NCI-H2081 (cell line): ENCODE measurements at places on chromosomes 3 and 15.

GRCh38 chr3:38150780-38151528 is 12.5 kb downstream of the MYD88 start:
- DNase-seq: no peak

- DNase-seq: no peak
Measured at GRCh38 chr3:160792540-160792939, 36.5 kb downstream of the PPM1L start.

DNA sequence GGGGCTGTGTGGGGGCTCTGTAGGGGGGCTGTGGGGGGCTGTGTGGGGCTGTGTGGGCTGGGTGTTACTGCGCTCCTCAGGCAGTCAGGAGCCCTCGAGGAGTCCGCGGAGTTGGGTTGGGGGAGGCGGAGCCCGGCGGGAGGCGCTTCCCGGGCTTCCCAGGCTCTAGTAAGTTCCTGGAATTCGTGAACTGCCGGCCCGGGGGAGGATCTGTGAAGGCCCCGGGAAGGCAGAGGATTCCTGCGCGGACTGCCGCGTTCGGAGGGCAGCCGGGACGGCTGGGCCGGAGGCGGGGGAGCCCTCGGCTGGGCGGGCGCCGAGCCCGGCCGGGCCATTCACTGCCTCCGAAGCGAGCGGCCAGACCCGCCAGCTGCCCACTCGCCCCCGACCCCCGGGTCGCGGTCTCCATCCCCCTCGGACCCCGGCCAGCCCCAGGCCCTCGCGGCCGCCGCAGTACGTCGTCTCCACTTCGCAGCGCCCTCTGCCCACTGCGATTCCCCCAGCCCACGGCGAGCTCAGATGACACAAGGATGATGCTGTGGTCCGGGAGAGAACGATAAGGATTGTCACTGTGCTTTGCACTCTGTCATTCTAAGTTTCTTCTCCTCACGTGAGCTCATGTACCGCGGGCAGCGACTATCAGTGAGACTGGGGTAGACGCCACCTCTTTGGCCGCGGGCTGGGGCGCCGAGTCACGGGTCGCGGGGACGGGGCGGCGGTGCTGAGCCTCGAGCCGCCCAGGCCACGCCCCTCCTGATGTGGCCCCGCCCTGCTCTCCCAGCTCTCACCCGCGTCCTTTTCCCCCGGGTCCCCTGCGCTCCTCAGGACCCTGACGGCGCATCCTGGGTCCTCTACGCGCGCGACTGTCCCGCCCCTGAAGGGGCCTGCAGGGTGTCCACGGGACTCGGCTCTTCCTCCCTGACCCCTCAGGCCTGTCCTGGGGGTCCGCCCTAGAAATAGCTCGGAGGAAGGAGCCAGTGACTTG is 65.3 kb downstream of the KLF13 start:
- peak; percentile 31 for DNase-seq

- peak; percentile 12 for DNase-seq
Measured at GRCh38 chr15:101489237-101489598, 289 bp downstream of the PCSK6 start.

DNA sequence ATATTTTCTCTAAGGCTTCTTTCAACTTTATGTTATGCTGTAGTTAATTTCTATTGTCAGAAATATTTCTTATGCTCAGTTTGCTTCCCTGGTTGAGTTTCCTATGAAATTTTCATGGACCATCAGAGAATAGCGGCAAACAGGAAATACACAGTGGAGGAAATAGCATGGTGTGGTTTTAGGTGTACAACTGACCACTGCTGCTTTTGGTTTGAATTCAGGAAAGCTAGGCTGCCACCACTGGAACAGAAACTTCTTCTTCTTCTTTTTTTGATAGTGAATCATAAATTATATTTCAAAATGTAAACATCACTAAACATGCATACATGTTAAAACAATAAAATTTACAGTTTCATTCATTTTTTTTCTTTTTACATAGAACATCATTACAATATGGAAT is 316.6 kb upstream of the TGFBR2 start:
- DNase-seq: no peak

- DNase-seq: no peak
Measured at GRCh38 chr3:146865175-146865755, 260.1 kb upstream of the PLSCR5 start.

- peak; percentile 77 for DNase-seq
Measured at GRCh38 chr3:149808209-149808829, 4.7 kb upstream of the RNF13 start.

DNA sequence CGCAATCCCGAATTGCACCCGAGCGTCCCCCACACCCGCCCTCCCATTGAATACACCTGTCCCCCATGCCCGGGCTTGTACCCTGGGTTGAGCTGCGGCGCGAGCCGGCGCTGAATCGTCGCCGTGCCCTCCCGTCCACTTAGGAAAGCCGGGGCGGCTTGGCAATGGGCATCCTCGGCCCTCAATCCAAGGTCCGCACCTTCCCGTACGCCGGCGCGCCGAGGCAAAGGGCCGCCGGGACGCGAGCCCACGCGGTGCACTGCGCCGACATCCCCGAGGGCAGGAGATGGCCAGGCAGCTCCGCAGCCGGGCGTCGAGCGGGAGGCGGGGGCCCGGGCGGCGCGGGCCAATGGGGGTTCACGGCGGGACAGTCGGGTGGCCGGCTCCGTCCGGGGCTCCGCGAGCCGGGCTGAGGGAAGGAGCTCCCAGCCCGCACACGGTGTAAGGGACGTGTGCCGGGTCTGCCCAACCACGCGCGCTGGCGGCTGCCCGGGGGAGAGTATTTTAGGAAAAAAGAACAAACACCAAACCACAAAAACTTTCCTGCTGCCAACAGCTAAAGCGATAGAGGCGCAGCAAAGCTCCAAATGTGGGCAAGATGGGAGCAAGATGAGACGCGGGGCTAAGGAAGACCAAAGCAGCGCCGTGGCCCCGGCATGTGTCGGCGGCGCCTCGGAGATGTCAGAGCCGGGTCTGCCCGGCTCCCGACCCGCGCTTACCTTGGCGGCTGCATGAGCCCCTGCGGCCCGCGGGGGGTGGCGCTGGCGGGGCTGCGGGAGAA is 621 bp downstream of the RGMA start:
- DNase-seq: no peak

- no peak for DNase-seq
Measured at GRCh38 chr3:170419557-170420087, 954 bp downstream of the CLDN11 start.
